Activated CD8-positive, alpha-beta memory T cell treated with anti-CD3 and anti-CD28 coated beads, Interleukin-2, amount 50 U/mL, for 4 hours (primary cell): ENCODE measurements at places on chromosomes 1 and 21.

GRCh38 chr1:162876751-162877150 is 15.8 kb upstream of the CCDC190 start:
- DNase-seq: no peak

- no peak for DNase-seq
Observed at GRCh38 chr1:84356881-84357280, 41.4 kb upstream of the DNASE2B start.

- no peak for DNase-seq
Observed at GRCh38 chr1:84143796-84144565, at the start of gene PRKACB. TSS of gene PRKACB (plus strand) at chr1:84144271. CDS start at chr1:84144362, 91 bp downstream.

- no peak for DNase-seq
Observed at GRCh38 chr1:207115269-207115668, 11.2 kb downstream of the C4BPA start.

GRCh38 chr1:17729248-17729647 is 25.9 kb upstream of the ACTL8 start:
- no peak for DNase-seq

- no peak for DNase-seq
Observed at GRCh38 chr1:28917757-28918118, 3.4 kb downstream of the EPB41 start.

GRCh38 chr1:31502926-31503511 is 73.3 kb upstream of the TINAGL1 start:
- DNase-seq: no peak

DNA sequence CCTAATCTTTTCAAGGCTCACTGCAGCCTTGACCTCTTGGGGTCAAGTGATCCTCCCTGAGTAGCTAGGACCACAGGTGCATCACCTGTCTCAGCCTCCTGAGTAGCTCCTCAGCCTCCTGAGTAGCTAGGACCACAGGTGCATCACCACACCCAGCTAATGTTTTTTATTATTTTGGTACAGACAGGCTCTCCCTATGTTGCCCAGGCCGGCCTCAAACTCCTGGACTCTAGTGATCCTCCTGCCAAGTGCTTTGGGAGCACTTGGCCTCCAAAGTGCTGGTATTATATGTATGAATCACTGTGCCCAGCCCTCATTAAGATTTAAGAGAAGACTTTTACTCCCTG is 58.5 kb upstream of the S1PR1 start:
- DNase-seq: no peak

- no peak for DNase-seq
Observed at GRCh38 chr1:57129865-57130264, 164.1 kb upstream of the C8B start.

DNA sequence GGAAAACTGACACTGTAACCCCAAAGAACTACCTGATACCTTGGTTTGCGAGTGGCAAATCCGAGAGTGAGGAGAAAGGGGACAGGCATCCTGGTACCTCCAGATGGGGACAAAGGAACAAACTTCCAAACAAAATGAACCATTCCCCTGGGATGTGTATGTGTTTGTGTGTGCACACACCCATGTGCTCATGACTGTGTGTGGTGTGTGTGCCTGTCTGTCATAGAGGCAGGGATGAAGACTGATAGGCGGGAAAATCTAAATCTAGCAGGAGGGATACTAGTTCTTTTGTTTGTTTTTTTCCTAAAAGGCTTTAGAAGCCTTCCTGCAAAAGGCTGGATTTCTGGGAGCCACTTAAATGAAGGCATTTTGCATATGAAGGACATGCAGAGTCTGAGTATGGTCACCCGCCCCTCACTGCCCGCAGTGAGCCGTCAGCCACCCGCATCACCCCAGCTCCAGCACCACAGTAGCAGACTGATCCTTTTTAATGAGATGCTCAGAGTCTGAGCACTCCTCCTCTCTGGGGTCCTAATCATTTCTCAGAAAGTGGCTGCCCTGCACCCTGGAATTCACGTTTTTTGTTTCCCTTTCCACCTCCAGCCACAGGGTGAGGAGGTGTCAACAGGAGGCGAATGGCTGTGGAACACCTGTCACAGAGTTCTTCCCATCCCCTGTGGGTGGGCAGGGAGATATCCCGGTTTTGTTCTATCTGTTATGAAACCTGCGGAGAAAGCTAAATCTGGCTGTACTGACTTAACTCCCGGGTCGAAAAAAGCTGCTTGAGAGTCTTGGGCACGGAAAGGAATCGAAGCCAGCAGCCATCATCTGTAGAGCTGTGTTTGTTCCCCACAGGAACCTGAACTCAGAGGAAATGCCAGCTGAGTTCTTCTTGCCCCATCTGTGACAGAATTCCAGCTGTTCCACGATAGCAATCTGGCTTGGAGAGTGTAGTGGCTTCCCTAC is 34.9 kb downstream of the UTP25 start:
- DNase-seq: no peak

- no peak for DNase-seq
Observed at GRCh38 chr1:52057876-52058415, 1.9 kb downstream of the BTF3L4 start.

DNA sequence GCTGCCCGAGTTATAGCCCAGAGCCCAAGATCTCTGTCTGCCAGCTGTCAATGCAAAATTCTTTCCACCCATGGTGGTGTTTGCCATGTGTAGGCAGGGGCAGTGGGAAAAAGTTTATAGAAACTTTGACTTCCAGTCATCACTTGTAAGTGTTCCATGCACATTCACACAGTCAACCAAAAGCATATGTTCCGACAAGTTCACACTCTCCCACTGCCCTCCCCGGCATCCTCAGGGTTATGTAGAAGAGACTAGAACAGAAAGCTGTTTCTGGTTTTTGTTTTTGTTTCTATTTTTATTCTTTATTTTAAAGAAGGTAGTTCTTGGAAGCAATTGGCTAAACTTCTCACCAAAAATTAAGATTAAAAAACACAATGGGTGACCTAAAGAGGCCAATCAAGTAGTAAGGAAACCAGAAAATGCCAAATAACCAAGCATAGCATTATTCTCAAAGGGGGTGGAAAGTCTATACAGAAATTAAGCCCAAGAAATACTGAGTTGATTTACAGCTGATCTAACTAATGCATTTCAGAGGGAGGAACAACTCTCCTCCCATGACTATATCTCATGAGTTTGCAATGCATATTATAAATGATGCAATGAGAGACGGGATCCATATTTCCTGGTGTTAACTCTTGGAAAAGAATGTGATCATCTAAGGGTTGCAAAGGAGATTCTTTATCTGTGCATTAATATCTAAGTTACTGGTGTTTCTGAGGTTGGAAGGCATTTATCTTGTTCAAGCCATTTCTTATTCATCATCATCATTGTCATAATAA is 91.5 kb upstream of the ETS2 start:
- DNase-seq: no peak

DNA sequence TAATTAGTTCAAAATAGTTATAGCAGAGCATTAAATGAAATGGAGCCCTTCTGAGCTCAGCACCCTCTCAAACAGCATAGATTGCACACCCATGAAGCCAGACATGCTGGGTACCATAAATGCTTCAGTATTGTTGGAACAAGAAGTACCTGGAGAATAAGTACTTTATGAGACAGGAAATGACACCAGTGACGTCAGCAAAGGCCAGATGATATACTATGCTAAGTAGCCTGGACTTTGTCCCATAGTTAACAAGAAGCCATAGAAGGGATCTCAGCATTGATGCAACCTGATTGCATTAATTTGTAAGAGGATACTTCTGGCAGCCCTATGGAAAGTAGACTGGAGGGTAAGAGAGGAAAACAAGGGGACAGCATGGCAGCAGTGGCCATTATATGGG is 16.3 kb upstream of the GADD45A start:
- no peak for DNase-seq

DNA sequence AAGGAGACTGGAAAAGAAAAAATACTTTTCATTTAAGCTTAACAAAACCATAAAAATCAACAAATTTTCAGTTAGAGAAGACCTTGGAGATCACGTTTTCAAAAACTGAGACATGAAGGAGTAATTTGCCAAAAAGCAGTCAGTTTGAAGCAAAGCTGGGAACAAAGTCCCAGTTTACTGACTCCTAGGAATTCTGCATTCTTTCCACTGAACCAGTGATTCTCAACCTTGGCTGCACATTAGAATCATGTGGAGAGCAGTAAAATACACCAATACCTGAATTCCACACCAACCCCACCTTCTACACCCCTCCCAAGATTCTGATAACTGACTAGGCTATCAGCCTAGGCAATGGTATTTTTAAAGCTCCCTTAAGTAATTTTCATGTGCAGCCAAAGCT is 73.5 kb downstream of the PRPF38A start:
- DNase-seq: no peak

DNA sequence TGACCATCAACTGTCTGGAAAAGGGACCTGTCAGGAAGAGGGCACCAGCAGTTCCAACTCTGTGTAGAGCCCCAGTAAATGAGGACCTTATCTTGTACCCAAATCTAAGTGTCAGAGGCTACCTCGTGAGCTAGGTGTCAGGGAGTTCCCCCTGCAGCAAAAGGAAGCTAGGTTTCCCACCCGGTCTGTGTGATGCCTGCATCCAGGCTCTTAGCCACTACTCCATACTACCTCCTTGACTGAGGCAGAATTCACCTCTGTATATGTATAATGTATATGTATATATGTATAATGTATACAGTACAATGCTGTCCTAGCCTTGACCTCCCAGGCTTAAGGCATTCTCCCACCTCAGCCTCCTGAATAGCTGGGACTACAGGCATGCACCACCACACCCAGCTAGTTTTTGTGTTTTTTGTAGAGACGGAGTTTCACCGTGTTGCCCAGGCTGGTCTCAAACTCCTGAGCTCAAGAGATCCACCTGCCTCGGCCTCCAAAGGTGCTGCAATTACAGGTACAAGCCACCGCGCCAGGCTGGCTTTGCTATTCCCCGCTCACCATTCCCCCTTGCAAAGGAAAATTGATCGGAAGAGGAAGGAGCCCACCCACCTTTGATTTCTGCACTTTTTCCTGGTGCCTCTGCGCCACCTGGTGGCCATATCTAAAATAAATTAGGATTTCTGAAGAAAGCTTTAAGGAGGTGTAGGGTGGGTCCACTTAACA is 15.7 kb upstream of the LUZP1 start:
- peak; percentile 41 for DNase-seq

DNA sequence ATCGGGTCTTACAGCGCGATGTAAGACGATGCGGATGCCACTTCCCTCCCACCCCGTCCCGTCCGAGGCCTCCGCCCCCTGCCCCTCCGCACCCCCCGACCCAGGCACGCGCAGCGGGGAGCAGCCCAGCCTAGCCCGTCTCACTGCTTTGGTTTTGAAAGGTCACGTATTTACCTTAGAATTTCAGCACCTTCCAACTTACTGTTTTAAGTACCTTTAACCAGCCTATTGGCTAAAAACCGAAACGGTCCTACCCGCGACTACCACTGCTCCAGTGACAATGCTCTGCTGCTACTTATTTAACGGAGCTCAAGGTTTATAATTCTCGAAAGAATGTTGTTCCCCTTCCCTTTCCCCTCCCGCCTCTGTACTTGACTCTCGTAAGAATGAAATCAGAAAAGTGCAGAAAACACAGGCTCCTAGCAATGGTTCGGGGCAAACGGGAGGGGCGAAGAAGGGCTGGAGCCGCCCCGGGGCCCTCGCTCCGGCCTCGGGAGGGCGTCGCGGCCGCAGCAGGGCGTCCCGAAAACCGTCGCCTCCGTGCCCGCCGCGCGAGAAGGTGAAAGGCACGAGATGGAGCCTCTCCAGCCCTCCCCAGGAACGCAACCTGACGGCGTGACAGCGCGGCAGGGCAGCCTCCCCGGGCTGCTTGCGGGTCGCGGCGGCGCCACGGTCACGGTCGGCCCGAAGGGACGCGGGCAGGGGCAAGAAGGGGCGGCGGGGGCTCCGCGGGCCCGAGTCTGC is 667 bp downstream of the TMEM50B start:
- DNase-seq: peak; percentile 43

- DNase-seq: no peak
Observed at GRCh38 chr1:212987702-212988322, 27.9 kb downstream of the ANGEL2 start.

GRCh38 chr1:33152685-33153432 is 29.0 kb downstream of the TRIM62 start:
- DNase-seq: no peak

GRCh38 chr1:78095593-78095992 is 49.8 kb downstream of the GIPC2 start:
- no peak for DNase-seq

- DNase-seq: no peak
Observed at GRCh38 chr1:7300893-7301663, 470.0 kb upstream of the VAMP3 start.

- no peak for DNase-seq
Observed at GRCh38 chr21:32360401-32360975, 32.3 kb downstream of the URB1 start.

DNA sequence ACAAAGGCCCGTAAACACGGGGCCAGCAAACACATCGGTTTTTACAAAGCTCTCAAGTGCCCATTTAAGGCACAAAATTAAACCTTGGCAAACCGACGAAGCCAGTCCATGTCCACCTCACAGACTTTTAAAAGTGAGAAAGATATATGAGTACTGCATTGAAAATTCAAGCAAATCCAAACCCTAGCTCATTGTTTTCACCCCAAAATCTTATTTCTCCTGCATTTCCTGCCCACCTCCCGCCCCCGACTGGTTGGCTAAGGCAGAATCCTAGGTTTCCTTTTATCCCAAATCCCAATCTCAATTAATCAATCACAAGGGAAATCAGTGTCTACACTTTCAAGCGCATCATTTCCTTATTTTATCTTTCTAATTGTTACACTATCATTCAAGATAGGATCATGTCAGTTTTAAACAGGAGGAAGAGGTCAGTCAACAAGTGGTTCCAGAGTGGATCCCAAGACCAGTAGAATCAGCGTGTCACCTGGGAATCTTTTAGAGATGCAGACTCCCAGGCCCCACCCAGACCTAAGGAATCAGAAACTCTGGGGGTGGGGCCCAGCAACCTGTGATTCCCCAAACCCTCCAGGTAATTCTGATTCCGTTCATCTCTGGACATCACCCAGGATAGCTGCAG is 1.7 kb upstream of the GNG4 start:
- no peak for DNase-seq

- no peak for DNase-seq
Observed at GRCh38 chr1:111323231-111323630, 32.6 kb downstream of the CHIA start.

DNA sequence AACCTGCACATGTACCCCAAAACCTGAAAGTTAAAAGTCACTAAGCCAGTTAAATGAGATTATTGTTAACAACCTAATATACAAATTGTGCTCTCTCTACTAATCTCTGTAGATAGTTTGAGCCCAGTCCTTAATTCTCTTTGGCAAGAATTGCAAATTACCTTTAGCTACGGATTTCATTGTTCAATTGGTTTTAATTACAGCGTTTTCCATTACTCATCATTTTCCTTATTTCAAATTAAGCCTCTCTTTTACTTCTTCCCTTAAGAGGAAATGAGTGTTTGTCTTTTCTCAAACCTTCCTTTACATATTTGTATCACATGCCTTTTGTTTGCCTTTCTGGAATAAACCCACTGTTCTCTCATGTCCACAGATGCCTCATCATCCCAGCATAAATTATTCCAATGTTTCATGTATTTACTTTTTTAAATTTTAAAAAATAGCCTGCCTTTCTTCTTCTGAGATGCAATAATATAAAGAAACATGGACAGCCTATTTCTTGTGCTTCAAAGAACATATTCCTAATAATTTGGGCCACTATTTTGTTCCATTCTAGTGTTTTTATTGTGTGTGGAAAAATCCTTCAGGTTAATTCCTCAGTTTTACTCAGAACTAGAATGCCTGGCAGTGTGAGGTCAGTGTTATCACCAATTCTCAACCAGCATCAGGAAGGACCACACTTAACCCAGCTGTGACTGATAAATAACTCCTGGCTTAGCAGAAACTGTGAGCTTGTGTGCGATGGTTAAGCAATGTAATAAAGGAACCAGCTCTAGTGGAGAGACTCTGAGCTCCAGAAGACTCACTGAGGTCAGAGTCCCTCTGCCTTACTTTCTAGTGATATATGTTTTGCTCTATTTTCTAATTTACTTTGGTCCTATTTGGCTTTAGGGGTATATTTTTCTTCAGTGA is 600.5 kb downstream of the LTN1 start:
- DNase-seq: no peak
